ENCODE measurements at places on chromosomes 2 and 18.

DNA sequence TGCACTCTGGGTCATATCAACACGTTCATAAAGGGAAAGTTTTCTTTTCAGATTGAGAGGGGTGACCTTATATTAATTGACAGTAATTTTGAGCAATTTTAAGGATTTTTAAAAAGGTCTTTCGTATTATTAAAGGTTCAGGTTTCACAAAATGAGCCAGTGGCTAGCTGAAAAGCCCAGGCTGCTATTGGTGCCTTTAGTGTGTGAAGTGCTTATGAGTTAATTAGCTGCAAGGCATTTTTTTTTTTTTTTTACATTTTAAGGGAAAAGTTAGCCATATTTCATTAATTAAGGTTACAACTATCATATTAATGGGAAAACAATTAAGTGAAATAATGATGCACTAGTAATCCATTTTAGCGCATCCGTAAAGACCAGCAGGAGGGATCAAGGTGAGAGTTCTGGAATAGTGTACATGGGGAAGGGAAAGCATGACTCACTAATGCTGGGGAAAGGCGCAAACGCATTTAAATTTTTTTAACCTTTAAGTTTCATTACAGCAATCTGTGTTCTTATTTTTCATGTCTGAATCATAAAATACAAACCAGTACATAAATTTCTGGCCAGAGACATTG, 200.0 kb downstream of the ZNF407 start:
- peak; percentile 25 for DNase-seq

DNA sequence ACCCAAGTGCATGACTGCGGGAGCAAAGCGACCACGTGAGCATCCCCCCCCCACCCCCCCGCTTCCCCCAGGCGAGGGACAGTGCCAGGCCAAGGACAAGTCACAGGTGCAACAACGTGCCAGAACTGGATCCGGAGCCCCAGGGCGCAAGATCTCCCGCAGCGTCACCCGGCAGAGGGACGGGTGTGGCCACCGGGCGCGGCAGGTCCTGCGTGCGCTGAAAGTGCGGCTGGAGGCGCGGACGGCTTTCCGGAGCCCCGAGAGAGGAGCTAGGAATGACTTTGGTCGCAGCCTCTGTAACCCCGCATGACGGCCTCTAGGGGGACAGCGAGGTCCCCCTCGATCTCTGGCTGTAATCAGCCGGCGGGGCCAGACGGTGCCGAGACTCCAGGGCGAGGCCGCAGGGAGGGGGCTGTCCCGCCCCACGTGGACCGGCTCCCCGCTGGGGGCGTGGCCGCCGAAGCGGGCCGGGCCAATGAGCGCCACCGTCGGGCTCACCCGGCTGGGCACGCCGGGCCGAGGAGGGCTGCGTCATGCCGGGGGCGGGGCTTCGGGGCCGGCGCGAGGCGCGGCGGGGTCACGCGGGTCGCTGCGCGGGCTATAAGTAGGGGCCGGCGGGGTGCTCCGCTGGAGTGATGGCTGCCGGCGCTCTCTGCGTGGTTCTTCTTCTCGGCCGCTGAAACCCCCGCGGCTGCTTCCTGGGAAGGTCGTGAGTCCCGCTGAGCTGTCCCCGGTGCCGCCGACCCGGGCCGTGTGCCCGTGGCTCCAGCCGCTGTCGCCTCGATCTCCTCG, at the start of gene SLC20A1:
Gene SLC20A1, plus strand, starts transcription at position 630 of the 792 bp plus-strand sequence. CDS start 890 bp downstream, outside the sequence.
- DNase-seq, result peak; percentile 82

GRCh38 chr2:173130496-173131465, 55.1 kb downstream of the MAP3K20 start:
- DNase-seq, result no peak

- no peak for DNase-seq
Observed at GRCh38 chr2:15695582-15696330, 104.1 kb downstream of the DDX1 start.

DNA sequence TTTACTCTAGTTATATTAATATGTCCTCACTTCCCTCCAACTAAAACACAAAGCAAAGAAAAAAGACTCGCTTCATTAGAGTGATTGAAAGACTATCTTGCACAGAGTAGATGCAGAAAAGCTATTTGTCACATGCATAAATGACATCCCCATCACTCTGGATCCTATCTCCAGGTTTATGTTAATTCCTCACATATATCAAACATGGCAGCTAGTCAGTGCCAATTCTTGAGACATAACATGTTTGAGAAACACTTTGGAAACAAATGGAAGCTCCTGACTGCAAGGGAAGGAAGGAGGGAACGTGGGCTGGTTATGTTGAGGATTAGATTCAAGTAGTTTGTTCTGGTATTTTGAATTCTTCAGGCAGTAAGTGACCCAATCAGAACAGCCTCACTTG, 89.8 kb upstream of the BCL2L11 start:
- DNase-seq, result peak; percentile 10

DNA sequence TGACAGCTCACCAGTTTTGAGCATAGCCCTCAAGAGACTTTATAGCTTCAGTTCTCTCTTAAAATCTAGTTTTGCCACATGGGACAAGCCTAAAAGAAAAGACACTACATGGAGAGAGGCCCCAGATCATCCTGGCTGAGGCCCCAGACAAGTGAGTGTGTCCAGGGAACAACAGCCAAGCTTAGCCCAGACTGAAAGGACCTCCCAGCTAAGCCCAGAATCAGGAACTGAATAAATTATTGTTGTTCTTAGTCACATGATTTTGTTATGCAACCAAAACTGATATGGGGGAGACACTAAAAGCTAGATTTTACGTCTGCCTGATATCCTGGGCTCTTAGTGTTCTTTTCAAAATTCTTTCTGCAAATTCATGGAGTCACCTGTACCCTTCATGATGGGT, 29.3 kb upstream of the LBH start:
- peak; percentile 29 for DNase-seq

GRCh38 chr2:36376992-36377738, 21.6 kb downstream of the CRIM1 start:
- DNase-seq, result no peak

GRCh38 chr2:209322905-209323512, 100.8 kb upstream of the MAP2 start:
- no peak for DNase-seq

GRCh38 chr2:2808551-2809058, 477.5 kb upstream of the MYT1L start:
- no peak for DNase-seq

DNA sequence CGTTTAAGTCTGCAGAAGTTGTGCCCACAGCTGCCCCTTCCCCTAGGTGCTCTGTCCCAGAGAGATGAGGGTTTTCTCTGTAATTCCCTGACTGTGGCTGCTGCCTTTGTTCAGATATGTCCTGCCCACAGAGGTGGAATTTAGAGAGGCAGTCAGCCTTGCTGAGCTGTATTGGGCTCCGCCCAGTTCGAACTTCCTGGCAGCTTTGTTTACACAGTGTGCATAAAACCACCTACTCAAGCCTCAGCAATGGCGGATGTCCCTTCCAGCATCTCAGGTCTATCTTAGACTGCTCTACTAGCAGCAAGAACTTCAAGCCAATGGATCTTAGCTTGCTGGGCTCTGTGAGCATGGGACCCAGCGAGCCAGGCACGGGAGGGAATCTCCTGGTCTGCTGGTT, 48.1 kb downstream of the LHCGR start:
- no peak for DNase-seq
